ENCODE measurements at places on chromosomes 3 and 15.

GRCh38 chr3:8001712-8002111 is 499.9 kb upstream of the LMCD1 start:
- DNase-seq: no peak

DNA sequence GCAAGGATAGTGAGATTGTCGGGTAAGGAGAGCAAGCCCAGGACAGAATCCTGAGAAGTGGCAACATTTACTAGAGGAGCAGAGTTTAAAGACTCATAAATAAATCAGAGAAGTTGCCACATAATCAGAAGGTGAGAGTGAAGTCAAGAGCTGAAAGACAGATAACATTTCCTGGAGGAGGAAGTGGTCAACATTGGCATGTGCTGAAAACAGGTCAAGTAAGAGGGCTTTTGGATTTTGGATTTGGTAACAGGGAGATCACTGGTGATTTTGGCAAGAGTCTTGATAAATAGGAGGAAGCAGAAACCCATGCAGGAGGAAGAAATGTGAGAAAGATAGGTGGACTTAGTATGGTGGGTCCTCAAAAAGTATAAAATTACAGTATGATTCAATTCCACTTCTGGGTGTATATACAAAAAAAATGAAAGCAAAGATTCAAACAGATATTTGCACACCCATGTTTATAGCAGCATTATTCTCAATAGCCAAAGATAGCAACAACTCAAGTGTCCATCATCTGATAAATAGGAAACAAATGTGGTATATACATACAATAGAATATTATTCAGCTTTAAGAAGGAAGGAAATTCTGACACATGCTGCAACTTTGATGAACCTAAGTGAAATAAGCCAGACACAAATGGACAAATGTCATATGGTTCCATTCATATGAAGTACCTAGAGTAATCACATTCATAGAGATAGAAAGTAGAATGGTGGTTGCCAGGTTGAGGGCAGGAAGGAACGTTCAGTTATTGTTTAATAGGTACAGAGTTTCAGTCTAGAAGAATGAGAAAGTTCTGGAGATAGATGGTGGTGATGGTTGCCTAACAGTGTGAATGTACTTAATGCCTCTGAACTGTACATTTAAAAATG is 27.3 kb upstream of the MBNL1 start:
- DNase-seq: no peak

DNA sequence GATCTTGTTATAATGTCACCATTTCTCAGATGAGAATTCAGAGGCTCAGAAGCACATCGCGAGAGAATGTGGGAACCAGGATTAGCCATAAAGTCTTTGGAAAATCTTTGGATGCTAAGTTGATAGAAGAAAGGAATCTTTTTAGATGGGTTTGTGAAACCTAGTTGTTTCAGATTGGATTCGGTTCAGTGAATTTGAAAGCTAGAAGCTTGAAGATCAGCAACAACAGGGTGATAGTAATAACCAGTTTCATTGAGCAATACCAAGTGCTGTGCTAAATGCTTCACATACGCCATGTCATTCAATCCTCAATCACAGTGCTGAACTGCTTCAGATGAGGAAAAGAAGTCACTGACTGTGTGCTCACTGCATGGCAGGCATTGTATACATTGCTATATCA is 47.4 kb upstream of the MITF start:
- DNase-seq: no peak

GRCh38 chr3:38027466-38028465 is 1.7 kb downstream of the PLCD1 start:
- DNase-seq: no peak

DNA sequence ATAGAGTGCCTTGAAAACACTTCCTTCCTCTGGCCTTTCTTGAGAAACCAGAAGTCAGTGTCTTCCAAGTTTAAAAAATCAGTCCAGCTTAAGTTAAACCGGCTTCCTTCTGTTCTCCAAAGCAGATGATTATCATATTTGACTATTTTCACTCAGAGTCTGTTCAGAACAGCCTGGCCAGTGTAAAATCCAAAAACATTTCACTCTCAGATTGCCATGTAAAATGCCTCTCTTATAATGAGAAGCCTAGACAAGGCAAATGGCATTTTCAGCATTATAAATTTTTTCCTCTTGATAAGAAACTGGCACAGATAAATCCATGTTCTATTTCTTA is 193.5 kb downstream of the TNIK start:
- no peak for DNase-seq

DNA sequence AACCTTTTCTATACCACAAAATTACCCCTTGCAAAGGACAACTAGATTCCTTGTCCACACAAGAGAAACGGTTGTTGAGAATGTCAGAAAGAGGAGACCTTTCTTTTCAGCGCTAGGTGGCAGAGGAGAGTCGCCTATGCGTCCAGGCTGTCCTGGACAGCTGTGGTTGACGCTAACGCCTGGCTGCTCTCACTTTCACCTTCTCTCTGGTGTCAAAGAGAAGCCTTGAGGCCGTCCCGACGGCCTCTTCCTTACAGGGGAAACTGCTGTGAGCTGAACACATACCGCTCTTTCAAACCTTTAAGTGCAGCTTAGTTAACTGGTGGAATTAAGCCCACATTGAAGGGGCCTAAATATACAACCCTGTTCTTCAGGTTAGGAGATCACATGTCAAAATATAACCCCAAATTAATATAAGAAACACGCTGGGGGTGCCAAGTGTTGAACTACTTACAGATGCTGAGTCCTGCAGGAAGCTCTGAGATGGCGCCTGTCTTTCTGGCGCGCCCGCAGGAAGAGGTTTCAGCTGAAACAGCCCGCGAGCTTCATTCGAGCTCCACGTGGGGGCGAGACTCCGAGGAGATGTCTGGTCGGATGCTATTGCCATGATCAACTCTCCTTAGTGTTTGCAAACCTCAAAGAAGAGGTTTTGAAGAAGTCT is 26.1 kb upstream of the KBTBD8 start:
- peak; percentile 58 for DNase-seq

GRCh38 chr3:183443395-183444385 is 15.3 kb upstream of the MCF2L2 start:
- DNase-seq: no peak

DNA sequence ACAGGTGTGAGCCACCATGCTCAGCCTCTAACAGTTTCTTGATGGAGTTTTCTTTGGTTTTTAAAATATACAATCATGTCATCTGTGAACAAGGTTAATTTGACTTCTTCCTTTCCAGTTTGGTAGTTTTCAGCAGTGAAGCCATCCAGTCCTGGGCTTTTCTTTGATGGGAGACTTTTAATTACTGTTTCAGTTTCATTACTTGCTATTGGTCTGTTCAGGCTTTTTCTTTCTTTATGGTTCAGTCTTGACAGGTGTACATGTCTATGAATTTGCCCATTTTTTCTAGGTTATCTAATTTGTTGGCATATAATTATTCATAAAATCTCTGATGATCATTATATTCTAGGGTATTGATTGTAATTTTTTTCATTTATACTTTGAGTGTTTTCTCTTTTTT is 36.8 kb downstream of the PFN2 start:
- no peak for DNase-seq

- no peak for DNase-seq
These were observed 386.5 kb upstream of the TPM1 start for GRCh38 chr15:62656071-62656470.

GRCh38 chr3:141411251-141411771 is 43.0 kb downstream of the ZBTB38 start:
- peak; percentile 37 for DNase-seq

GRCh38 chr3:78941587-78941986 is 826.2 kb downstream of the ROBO1 start:
- DNase-seq: no peak

GRCh38 chr3:101544161-101544850 is 17.4 kb upstream of the TRMT10C start:
- DNase-seq: no peak

GRCh38 chr15:45657764-45658545 is 23.1 kb downstream of the SQOR start:
- DNase-seq: no peak

- DNase-seq: no peak
These were observed 157.3 kb downstream of the IGF1R start for GRCh38 chr15:98805434-98806274.

DNA sequence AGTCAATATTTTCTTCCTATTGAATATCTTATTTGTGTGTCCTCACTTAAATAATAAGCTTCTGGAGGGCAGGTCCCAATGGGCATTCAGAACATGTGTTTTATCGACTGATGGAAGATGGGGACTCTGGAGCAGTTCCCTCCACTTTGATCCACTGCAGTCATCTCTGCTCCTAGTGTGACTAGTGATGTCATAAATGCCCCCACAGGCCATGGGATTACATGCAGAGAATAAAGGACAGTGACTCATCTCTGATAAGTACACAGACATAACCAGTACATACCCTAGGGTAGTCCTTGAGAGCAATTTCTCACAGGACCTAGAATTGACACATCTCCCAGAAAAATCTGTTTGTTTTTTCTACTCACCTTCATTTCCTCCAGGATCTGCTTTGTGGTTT is 49.4 kb upstream of the FMN1 start:
- no peak for DNase-seq

DNA sequence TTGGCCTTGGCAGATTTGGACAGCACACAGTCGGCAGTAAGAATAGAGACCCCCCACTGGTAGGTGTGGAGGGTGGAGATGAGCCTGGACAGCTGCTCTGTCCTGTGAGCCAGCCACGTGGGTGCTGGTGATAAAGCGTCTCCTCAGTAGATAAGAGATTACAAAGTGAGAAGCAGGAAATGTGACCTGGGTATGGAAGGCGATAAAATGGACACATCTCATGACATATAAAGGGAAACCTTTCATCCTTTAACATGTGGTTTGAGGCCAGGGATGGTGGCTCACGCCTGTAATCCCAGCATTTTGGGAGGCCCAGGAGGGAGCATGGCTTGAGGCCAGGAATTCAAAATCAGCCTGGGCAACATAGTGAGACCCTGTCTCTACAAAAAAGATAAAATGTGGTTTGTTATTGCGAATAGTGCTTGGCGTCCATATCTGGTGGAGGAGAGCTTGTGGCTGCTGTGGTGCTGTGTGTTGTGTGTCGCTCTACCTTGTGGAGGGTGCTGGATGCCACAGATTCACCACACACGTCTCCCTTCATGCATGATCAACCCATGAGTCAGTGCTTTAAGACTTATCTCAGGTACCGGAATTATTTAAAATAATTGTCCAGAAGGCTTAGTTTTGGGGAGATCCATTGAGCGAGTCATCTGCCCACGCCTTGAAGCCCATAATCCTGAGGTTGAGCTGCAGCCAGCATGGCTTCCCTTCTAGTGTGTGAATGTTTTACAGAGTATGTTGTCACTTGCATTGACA is 157.0 kb downstream of the GABRG3 start:
- no peak for DNase-seq

- no peak for DNase-seq
These were observed 34.5 kb downstream of the ACAA1 start for GRCh38 chr3:38102444-38102814.

DNA sequence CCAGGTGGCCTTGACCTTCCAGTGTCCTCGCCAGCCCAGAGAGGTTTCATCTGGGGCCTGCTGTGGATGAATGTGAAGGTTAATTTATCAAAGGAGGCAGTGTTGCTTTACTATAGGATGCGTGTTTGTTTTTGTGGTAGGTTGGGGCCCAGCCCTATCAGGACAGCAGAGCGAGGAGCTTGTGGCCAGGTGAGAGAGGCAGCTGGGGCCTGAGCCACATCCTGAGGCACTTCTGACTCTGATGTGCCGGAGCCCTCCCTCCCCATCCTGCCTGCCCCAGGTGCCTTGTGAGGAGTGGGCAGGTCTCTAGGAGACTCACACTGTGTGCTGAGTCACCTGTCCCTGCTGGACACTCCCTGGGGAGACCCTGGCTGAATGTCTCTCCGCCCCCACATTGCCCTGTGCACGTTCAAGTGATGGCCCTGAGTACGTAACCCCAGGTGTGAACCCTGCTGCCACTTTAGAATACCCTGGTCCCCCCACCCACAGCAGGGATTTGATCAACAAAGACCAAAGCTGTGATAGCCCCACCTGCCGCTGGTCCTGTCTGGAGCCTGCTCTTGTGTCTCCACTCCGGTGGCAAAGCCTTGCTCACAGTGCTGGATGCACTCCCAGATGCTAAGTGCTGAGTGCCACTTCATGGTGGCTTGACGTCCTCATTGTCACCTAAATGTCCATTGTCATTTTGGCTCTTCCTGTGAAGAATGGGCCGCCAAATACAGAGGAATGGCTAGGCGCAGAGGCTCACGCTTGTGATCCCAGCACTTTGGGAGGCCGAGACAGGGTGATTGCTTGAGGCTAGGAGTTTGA is 16.0 kb downstream of the FBLN2 start:
- no peak for DNase-seq

- no peak for DNase-seq
These were observed 74.4 kb downstream of the CDIN1 start for GRCh38 chr15:36653851-36654250.

- DNase-seq: no peak
These were observed 87.1 kb upstream of the PLSCR5 start for GRCh38 chr3:146692254-146692653.

DNA sequence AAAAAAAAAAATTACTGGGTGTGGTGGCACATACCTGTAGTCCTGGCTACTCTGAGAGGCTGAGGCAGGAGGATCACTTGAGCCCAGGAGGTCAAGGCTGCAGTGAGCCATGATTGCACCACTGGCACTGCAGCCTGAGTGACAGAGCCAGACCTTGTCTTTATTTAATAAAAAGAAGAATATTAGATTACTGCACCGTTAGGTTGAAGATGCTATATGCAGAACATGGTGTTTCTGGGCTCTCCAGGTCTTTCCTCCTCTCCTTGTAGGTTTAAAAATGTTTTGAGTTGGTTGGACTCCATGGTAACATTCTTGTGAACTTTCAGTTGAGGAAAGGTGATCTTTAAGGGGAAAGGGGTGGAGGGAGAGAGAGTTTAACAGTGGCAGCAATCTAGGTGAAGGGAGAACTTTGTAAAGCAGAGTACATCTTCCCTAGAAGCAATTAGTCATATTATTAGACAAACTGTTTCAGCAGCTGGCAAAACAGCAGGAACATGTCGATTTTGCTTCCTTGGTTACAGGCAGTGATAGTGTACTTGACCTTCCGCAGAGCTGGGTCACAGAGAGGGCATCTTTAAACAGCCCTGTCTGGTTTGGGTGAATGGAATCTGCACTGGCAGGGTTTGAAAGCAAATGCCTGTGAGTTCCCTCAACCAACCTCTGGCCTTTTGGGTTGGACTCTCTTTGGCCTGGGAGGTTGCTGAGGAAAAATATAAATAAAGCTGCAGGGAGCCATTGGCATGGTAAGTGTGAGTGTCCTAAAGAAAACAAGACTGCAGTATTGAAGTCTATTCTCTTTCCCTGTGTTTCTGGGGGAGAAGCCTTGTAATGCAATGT is 42.8 kb downstream of the NR2C2 start:
- no peak for DNase-seq

GRCh38 chr3:72177075-72178050 is 392.4 kb upstream of the PROK2 start:
- no peak for DNase-seq

DNA sequence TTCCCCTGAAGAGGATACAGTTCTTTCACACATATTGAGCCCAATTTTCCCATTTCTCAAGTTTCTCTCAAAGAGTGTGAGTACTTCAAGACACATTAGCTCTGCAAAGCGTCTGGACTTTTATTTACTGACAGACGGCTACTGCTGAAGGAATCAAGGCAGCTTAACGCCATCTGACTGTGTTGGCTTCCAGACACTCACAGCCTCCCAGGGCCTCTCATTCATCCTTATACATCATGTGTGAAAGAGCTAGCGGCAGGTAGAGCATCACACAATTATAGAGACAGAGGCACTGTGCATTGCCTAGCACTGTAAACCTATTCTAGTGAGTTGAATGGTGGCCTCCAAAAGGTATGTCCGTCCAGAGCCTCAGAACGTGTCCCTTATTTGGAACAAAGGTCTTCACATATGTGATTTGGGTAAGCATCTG is 284.1 kb upstream of the STT3B start:
- no peak for DNase-seq

- no peak for DNase-seq
These were observed 62.1 kb downstream of the POMGNT2 start for GRCh38 chr3:43043793-43044192.

GRCh38 chr3:72261566-72262564 is 476.9 kb upstream of the PROK2 start:
- no peak for DNase-seq

Data from activated CD4-positive, alpha-beta T cell treated with anti-CD3 and anti-CD28 coated beads for 4 hours (primary cell).